SHP77 treated with DMSO at 0.1 percent for 48 hours (cell line): ENCODE measurements at places on chromosomes 13 and 19.

- no peak for DNase-seq
Observed at GRCh38 chr13:110206185-110206584, 100.8 kb downstream of the COL4A1 start.

GRCh38 chr13:36417331-36417730 lies 15.0 kb upstream of the CCNA1 start:
- DNase-seq: no peak

DNA sequence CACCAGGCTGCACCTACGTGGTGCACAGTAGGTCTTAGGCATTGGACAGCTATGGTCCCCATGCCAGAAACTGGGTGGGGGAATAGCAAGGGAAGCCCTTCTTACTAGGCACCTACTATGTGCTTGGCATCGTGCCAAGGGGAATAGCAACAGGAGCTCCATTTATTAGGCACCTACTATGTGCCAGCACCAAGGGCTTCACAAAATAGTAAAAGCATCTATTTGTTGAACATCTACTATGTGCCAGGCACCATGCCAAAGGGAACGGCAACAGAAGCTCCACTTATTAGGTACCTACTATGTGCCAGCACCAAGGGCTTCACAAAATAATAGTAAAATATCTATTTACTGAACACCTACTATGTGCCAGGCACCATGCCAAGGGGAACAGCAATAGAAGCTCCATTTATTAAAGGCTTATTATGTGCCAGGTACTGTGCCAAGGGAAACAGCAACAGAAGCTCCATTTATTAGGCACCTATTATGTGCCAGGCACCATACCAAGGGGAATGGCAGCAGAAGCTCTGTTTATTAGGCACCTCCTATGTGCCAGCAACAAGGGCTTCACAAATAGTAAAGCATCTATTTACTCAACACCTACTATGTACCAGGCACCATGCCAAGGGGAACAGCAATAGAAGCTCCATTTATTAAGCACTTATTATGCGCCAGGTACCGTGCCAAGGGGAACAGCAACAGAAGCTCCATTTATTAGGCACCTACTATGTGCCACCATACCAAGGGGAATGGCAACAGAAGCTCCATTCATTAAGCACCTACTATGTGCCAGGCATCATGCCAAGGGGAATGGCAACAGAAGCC lies 108.5 kb downstream of the PTPRS start:
- DNase-seq: no peak

GRCh38 chr19:50427997-50428425 lies 4.7 kb upstream of the MYBPC2 start:
- no peak for DNase-seq

DNA sequence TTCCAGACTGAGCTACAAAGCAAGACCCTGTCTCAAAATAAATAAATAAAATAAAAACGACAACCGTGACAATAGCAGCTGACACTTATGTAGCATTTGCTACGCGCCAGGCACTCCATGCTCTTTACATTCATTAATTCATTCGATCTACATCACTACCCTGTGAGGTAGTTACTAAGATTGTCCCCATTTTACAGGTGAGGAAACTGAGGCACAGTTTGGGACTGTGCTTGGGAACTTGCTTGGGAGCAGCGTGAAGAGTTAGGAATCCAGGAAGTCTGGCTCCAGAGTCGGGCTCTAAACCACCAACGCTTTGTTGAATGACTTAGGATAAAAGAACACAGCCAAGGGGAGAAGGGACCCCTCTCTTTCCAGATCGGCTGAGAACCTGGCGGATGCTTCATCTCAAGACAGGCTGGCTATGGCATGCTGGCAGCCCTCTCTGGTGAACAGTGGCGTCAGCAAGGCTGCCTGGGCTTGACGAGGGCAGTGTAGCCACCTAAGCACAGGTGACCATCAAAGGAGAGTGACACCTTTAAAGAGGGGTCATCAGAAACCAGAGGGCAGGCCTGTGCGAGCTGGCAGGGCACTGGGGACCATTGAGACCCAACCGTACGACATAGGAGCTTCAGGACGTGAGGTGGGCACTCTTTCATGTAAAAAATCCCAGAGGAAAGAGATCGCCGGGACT lies 591 bp downstream of the DOHH start:
- DNase-seq: no peak

DNA sequence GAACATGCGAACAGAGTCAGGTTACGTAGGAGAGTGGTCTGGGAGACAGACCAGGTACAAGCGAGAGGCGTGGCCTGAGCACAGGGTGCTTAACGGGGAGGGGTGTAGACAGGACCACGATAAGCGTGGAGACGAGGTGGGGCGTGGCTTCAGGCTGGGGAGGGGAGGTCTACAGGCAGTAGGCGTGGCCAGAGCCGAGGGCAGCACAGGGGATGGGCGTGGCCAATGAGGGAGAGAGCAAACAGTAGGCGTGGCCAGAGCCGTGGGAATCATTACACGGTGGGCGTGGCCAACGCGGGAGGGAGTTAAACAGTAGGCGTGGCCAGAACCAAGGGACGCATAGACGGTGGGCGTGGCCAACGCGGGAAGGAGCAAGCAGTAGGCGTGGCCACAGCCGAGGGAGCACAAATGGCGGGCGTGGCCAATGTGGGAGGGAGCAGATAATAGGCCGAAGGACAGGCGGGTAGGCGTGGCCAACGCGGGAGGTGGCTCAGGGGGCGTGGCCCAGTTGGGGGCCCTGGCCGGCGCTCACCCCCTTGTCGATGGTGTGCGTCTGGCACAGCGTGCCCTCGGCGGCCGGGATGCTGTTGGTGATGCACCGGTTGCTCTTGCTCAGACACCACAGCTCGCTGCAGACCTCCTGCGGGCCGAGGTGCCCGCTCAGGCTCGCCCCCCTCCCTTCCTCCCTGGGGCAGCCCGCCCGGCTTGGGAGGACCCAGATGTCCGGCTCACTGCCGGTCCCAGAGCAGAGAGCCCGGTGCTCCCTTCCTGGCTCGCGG lies 15.2 kb upstream of the MYO1F start:
- peak; percentile 41 for DNase-seq

DNA sequence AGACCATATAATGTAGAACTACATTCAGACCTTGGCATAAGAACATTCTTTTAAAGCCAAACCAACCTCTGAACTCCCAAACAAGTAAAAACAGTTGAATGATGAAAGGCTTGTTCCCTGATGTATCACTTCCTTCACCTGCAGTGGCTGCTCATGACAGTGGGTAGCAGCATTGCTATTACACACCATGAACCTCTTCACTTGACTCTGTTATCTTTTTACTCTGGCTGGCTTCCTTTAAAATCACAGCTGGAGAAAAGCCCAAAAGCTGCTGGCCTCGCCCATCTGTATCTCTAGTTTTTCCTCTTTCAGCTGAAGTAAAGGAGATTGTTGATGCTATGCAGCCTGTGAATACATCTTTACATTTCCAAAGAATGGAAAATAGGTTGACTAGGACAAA lies 22.6 kb downstream of the THSD1 start:
- no peak for DNase-seq

DNA sequence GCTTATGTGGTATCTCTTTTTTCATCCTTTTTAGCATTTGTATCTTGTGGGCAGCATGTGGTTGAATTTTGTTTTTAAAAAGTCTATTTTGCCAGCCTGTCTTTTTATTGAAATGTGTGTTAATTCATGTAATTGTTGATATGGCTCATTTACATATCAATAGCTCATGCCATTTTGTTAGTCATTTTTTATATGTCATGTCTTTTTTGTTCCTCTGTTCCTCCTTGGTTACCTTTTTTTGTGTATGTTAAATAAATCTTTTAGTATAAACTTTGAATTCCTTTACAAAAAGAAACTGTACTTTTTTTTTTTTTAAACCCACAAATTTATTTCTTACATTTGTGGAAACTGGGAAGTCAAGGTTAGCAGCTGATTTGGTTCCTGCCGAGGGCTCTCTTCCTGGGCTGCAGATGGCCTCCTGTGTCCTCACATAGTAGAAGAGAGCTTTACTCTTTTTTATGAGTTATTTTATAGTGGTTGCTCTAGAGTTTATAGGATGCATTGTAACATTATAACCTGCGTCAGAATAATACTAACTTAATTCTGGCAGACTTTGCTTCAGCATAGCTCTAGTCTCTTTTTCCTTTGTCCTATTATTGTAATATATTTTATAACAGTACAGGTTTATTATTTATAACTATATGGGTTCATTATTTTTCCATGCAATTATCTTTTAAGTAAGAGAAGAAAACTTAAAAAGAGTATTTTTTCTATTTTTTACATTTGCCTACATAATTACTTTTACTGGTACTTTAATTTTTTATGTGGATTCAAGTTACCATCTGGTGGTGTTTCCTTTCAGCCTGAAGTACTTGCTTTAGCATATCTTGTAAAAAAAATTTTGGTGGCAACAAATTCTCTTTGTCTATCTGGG lies 86.3 kb downstream of the URI1 start:
- DNase-seq: no peak

DNA sequence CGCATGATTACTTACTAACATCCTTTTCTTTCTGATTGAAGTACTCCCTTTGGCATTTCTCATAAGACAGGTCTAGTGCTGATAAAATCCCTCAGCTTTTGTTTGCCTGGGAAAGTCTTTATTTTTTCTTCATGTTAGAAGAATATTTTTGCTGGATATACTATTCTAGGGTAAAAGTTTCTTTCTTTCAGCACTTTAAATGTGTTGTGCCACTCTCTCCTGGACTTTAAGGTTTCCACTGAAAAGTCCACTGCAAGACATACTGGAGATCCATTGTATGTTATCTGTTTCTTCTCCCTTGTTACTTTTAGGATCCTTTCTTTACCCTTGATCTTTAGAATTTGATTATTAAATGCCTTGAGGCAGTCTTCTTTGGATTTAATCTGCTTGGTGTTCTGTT lies 796.7 kb downstream of the UQCRFS1 start:
- DNase-seq: no peak

DNA sequence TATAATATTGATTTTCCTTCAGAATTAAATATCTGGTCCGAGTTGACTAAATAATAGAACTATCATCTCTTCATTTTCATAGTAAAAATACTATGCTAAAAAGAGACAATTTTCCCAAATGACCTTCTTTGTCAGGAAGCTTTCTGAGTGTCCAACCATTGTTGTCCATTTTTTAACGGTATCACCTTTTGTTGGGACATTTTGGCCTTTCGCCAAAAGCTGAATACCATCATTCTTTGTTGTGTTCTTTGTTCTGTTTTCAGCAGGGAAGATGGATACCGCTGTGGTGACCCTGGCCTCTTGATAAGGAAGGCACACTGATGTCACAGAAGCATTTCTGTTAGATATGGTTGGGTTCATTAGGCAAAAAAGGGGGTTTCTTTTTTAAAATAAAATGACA lies 654.4 kb upstream of the GPC6 start:
- no peak for DNase-seq

DNA sequence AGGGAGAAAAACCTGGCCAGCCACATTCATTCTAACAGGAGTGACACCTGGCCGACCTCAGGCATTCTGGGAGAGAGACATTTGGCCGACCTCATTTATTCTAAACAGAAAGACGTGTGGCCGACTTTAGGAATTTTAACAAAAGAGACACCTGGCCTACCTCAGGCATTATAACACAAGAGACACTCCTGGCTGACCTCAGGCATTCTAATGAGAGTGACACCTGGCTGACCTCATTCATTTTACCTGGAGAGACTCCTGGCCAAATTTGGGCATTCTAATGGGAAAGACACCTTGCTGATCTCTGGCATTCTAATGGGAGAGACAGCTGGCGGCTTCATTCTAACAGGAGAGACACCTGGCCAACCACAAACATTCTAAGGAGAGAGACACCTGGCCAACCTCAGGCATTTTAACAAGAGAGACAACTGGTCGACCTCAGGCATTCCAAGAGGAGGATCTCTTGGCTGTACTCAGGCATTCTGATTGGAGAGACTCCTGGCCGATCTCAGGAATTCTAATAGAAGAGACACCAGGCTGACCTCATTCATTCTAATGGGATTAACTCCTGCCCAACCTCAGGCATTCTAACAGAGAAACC lies 1353.9 kb downstream of the UQCRFS1 start:
- no peak for DNase-seq

DNA sequence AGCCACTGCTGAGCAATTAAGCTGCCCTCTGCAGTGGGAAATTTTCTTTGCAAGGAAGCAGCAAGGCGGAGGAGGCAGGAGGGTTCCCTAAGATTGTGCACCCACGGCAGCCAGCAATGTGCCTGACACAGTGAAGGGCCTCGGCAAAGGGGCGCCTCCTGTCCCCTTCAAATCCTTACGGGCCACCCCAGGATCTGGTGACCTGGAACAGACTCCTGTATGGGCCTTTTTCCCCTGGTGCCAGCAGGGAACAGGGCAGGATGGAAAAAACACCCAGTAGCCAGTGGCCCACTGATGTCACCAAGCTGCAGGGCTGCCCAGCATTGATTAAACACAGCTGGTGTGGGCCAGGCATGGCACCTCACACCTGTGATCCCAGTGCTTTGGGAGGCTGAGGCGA lies 86.7 kb downstream of the GNG7 start:
- DNase-seq: no peak

GRCh38 chr13:109130093-109130835 lies 500.9 kb downstream of the MYO16 start:
- DNase-seq: no peak

DNA sequence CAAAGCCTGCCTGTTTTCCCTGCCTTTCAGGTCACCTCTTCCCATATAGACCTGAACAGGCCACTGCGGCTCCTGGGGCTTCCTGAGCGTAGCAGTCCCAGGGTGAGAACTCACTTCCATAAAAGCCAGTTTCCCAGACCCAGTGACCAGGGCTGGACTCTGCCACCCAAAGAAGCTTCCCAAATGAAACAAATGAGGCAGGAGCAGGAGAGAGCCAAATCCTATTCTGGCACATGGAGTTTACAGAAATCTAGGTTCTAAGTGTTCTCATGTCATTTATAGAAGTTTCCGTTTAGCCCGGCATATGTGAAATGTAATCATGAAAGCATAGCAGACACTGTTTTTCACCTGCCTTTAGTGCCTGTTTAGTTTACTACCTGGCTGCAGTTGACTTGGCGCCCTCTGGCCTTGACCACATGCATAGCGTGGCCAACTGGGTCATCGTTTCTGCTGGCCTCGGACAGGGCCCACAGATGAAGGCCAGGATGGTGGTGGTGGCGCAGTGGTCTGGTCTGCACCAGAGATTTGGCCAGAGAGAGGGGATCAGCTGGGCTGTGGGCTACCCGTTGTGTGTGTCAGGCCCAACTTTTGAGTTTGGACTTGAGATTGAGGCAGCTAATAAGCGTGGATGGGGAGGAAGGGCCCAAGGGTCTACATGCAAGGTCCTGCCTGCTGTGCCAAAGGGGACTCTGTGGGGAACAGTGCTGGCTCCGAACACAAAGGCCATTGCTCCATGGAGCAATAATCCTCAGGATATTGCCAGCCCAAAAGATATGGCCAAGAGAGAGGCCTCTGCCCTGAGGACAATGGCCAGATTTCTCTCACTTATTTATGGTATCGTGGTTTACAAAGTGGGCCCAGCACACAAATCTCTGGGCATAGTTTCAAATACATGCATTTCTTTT lies 43.3 kb downstream of the NFIX start:
- no peak for DNase-seq

DNA sequence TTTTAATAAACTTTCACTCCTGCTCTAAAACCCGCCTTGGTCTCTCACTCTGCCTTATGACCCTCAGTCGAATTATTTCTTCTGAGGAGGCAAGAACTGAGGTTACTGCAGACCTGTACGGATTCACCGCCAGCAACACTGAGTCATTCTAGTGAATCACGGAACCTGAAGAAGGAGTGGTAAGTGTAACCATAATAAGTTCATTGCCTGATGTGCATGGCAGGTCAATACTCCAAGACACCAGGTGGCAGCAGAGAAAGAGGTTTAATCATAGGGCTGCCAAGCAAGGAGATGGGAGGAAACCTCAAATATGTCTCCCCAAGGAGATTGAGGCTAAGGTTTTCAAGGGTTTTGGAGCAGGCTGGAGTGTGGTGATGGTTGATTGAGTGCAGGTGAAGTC lies 204.3 kb upstream of the IPO5 start:
- DNase-seq: no peak
